ENCODE measurements at places on chromosomes 1 and 21.

DNA sequence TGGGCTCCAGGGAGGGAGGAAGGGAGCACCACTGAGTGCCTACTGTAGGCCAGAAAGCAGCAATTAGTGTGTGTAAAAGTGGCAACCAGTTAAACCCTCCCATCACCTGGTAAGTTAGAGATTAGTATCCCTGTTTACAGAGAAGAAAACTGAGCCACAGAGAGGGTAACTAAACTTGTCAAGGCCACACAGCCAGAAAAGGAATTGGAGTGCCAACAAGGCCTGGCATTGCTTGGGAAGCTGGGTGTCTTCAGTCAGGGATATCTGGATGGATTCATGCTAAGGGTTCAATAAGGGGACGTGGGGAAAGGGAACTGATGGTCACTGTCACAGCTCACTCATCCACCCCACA, 23.6 kb upstream of the ADGRB2 start:
- no peak for DNase-seq

- no peak for DNase-seq
These were observed 16.7 kb downstream of the DDX59 start for GRCh38 chr1:200653022-200653462.

- no peak for DNase-seq
These were observed 54.1 kb downstream of the C8A start for GRCh38 chr1:56908619-56909221.

GRCh38 chr21:38968887-38969543, 163.3 kb downstream of the ETS2 start:
- DNase-seq, result no peak
